ENCODE measurements at places on chromosomes 3 and 15. TPM values are rescaled to one million over a fixed set of nuclear protein-coding genes. Genes with fewer than 3 reads are reported as not detected.

ZMYND10 gene
- not detected for polyA plus RNA-seq

TMEM42 gene
- 10.5 TPM for polyA plus RNA-seq

LRTM1 gene
- not detected for polyA plus RNA-seq

MFN1 gene
- 16.5 TPM for polyA plus RNA-seq

PIGZ gene
- 5.8 TPM for polyA plus RNA-seq

TMEM212 gene
- not detected for polyA plus RNA-seq

POPDC2 gene
- polyA plus RNA-seq, result 0.87 TPM

ROBO2 gene
- polyA plus RNA-seq, result 0.18 TPM

All from adipose tissue (tissue), 3 donors.